A172 (cell line): ENCODE measurements at places on chromosomes 2 and 18. TPM values are rescaled to one million over a fixed set of nuclear protein-coding genes. Genes with fewer than 3 reads are reported as not detected.
A peak's percentile ranks its signal among the peaks of the same experiment; 100 is the strongest.

GRCh38 chr2:38509314-38509946 is 93.3 kb downstream of the HNRNPLL start:
- DNase-seq: peak; percentile 88

GRCh38 chr18:29840089-29840488 is 1202.5 kb downstream of the DSC3 start:
- DNase-seq: peak; percentile 76

GRCh38 chr2:233413046-233413445 is 58.8 kb downstream of the DGKD start:
- DNase-seq: peak; percentile 74

Gene RNF125
- 0.02 and 0.36 TPM in 2 replicates for total RNA-seq

DNA sequence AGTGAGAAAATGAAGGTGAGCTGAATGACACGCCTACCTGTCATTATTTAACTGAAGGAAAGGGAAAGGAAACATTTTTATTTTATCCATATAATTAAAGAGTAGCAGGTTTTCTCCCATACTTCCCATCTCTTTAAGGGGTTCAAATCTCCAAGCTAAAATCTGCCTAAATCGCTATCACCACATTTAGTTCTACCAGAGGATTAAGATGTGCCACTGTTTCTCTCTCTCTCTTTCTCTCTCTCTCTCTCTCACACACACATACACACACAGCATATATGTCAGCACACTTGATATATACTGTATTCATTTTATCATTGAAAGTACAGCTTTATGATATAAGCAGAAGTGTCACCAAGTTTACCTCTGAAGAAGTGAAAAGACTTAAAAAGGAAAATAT is 3.1 kb downstream of the WIPF1 start:
- DNase-seq: no peak

Gene PAPOLG
- 17.0 and 19.2 TPM in 2 replicates for total RNA-seq

DNA sequence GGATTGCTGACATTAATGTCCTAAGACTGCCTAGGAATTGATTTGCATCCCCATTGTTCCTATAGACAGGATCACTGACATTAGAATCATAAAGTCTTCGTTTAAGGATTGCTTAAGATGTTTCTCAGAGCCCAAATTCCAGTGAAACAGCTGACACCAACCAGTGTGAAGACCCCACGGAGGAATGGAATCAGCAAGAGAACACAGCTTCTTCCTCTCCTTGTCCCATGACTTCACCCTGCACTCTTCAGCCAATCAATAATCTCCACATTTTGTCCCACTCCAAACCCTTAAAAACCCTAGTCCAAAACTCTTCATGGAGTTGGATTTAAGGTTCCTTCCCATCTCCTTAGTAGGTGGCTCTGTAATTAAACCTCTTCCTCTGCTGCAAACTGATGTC is 157.0 kb upstream of the NDUFV2 start:
- no peak for DNase-seq

DNA sequence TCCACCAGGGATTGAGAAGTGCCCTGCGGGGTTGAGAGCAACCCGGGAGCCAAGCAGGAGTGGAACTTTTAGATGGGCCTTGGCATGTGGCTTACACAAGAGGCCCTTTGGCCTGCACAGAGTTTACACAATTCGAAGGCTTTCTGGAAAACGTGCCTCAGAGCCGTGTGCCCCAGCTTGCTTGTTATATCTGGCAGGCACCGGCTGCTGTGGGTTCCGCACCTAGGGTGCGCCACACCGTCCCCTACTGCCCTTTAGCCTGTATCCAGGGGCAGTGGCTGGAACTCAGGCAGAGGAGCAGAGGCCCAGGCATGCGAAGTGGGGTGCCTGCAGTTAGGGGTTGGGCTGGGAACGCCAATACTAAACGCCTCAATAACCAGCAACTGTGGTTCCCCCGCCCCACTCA is 32.9 kb upstream of the EDAR start:
- no peak for DNase-seq

GRCh38 chr2:165469417-165469816 is at the start of gene CSRNP3:
Gene CSRNP3 (plus strand): TSS chr2:165469698. CDS start chr2:165595066, 125,368 bp downstream.
- peak; percentile 92 for DNase-seq

Gene CASP10
- total RNA-seq: 3.2 and 3.9 TPM in 2 replicates

DNA sequence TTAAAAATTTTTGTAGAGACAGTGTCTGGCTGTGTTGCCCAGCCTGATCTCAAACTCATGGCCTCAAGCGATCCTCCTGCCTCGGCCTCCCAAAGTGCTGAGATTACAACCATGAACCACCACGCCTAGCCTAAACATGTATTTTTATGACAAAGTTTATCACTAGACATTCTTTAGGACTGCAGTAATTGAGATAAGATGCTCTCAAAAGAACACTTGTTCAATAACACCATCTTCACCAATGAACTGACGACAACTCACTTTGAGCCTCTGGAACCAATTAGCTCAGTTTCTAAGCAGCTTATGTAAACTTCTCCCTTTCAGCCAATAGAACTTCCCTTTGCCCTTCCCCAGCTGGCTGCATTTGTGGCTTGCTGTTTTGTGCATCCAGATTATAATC is 15.3 kb upstream of the PPP4R1 start:
- DNase-seq: peak; percentile 60

Gene CABLES1
- total RNA-seq: 7.1 and 11.3 TPM in 2 replicates

Gene OR6B2
- total RNA-seq: not detected in 2 replicates

Gene CPLX4
- not detected in 2 replicates for total RNA-seq

GRCh38 chr2:219572237-219573001 is at the start of gene INHA:
Gene INHA (plus strand): TSS chr2:219572310. CDS start chr2:219572375, 65 bp downstream.
- DNase-seq: no peak

Gene UGT1A4
- not detected in 2 replicates for total RNA-seq

DNA sequence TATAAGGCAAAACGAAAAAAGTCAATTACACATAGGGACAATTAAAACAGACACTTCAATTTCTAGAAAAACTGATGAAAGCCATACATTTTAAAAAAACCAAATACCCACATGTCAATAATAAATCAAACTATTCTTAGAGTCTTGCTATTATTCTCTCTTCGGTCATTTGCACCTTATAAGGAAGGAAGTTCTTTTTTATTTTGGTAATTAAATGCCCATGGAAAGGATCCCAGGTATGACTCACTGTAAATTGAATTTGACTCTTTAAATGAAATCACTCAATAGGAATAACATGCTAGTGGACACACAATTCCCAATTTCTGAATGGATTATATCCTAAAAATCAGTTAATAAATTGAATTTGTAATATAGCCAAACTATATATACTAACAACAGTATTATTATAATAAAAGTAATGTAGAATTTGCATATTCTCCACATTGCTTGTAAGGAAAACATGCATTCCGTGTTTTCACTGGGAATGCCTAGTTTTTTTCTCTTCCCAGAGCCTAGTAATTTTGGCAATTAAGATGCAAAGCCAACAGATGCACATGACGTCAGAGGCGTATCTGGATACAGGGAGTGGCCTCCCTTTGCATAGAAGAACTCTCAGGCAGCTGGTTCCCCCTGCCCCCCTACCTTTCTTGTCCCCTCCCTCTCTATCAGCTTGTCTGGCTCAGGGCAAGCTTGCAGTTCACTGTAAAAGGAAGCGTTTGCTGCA is 153.5 kb upstream of the PGAP1 start:
- DNase-seq: peak; percentile 71

DNA sequence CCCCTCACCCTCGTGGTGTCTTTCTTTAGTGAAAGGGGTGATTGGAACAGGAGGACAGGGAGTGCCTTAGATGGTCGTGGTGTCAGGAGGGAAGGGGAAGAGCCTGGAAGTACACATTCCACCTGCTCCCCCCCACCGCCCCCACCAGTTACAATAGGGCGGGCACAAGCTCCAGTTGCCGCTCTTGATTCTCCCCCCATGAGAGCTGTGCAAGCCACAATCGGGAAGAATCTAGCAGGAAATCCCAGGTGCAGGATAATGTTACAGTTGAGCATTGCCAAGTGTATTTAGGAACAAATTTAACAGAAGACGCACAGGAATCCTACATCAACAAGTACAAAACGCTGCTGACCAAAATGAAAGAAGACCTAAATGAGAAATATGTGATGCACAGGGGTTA is 73.6 kb downstream of the ASAP2 start:
- no peak for DNase-seq

DNA sequence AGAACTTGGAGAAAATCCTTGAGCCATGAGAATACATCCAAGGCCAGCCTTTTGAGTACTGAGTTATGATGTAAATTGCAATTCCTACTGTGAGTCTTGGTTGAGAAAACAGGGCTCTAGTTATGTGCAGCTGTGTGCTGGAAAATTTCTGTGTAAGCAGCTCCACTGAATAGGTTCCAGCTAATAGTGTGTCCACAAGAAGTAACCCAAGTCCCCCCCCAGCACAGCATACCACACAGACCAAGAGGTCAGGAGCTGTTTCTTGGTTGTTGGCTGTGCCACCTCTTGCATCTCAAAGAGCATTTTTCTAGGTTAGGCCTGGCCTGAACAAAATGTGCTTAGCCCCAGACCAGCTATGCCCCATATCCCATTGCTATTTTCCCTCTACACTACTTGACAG is 36.8 kb upstream of the APCDD1 start:
- no peak for DNase-seq

DNA sequence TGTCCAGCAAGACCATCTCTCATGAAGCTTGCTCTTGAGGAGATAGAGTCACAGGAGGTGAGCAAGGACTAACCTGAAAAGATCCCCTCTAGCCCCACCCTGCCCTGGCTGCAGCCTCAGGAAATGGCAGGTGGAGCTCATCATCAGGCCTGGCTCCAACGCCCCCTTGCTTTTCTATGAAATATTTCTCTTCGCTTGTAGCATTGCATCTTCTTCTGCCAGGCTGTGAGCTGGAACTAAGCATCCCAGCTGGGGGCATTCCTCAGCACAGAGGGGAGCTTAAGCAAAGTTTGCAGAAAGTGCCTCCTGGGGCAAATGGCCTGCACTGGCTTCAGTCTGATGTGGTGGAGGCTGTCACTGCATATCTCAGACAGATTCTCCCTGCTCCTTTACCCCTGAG is 90.1 kb upstream of the LGALSL start:
- DNase-seq: no peak

DNA sequence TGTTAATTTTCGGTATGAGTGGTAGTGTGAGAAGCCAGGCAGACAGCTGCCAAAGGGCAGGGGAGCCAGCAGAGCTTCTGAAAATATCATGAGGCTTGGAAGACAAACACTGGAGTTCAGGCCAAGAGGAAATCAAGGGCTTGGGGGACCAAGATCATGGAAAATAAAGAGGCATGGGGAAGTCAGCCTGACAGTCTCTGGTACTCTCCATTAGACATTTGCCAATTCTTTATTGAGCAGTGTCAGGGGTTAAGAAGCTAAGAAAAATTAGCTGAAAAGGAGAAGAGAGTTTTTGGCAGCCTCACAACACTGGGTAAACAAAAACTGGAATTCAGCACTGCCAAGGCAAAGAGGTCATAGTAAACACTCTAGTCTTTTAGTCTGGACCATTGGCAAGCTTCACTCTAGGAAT is 612.7 kb downstream of the EPHA4 start:
- no peak for DNase-seq
